ENCODE measurements at places on chromosomes 4 and X. TPM values are rescaled to one million over a fixed set of nuclear protein-coding genes. Genes with fewer than 3 reads are reported as not detected.
A peak's percentile ranks its signal among the peaks of the same experiment; 100 is the strongest.

Gene SMIM31
- not detected for total RNA-seq

GRCh38 chr4:66372706-66373105 lies 702.4 kb upstream of the EPHA5 start:
- no peak for DNase-seq

GRCh38 chr4:7738458-7739076 lies 201.1 kb downstream of the AFAP1 start:
- no peak for DNase-seq

- DNase-seq = no peak
These were observed 78.5 kb downstream of the SHROOM3 start for GRCh38 chr4:76513482-76513881.

DNA sequence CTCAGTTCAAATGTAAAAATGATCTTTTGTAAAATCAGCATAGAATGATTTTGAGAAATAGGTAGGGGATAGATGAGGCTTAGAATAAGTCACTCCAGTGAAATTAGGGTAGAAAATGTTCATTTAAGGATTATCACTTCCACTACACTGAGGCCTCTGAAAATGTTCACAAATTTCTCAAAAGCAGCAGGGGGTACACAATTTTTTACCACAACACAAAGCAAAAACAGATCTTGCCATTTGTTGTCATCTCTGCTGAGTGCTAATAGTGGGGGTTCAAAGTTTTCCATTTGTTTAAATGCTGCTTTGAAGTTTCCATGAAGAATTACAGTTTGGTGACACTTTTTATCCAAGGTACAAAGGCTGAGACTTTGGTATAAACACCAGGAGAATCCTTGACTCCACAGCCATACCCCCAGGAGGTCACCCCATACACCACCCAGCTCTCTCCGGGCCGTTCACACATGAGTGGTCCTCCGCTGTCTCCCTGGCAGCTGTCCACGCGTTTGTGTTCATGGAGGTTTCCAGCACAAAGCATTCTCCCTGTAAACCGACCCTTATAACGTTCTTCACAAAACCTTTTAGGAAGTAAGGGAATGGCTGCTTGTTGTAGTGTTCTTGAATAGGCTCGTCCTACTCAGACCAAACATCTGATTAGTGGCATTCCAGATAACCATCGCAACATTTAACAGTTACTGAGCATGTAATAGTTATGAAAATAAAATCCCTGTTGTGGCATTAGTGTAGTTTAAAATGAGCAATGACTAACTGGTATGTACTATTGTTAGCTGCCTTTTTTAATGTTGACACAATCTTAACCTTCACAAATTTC lies 71.0 kb downstream of the PRSS12 start:
- peak; percentile 66 for DNase-seq

- peak; percentile 50 for DNase-seq
These were observed 75.6 kb downstream of the CCNG2 start for GRCh38 chr4:77232653-77233052.

Gene SPINK2
- not detected for total RNA-seq

GRCh38 chr4:142557239-142557801 lies 288.8 kb downstream of the INPP4B start:
- no peak for DNase-seq

Gene MFAP3L
- 6.9 TPM for total RNA-seq

Data from foreskin keratinocyte (primary cell).